ENCODE measurements at places on chromosomes 1 and 21.

- no peak for DNase-seq
These were observed 22.7 kb downstream of the INAVA start for GRCh38 chr1:200917291-200917817.

DNA sequence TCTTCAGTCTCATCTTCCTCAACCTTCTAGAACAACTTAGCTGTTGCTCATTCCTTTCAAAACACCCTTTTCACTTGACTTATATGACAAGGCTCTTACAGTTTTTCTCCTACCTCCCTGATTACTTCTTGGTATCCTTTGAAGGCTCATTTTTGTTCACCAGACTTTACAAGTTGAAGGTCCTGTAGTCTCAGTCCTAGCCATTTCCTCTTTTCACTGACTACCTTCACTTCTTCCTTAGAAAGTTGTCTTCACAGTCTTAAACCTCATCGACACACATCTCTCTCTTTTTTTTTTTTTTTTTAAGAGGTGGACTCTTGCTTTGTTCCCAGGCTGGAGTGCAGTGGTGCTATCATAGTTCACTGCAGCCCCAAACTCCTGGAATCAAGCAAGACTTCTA, 6.6 kb upstream of the TP53BP2 start:
- DNase-seq: no peak

- DNase-seq: no peak
These were observed 67.1 kb downstream of the MAN1C1 start for GRCh38 chr1:25683731-25684130.

GRCh38 chr1:201255479-201256362, 27.6 kb upstream of the PKP1 start:
- no peak for DNase-seq

DNA sequence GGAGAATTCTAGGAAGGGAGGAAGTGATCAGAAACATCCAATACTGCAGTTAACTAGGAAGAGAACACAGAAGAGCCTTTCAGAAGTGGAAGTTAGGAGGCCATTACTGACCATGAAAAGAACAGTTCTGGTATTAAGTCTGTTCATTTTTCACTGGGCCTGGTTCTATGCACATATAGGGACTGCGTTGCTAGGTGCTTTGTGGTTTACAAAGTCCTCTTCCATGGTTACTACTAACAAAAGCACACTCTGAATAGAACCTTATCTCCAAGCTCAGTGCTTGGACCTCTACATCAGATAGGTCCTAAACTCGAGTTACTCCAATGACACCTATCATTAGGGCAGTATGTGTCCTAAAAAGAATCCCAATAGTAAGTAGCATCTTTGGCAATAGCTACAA, 75.4 kb downstream of the RPAP2 start:
- DNase-seq: no peak

GRCh38 chr21:31945546-31945945, 72.7 kb downstream of the HUNK start:
- DNase-seq: peak; percentile 77

DNA sequence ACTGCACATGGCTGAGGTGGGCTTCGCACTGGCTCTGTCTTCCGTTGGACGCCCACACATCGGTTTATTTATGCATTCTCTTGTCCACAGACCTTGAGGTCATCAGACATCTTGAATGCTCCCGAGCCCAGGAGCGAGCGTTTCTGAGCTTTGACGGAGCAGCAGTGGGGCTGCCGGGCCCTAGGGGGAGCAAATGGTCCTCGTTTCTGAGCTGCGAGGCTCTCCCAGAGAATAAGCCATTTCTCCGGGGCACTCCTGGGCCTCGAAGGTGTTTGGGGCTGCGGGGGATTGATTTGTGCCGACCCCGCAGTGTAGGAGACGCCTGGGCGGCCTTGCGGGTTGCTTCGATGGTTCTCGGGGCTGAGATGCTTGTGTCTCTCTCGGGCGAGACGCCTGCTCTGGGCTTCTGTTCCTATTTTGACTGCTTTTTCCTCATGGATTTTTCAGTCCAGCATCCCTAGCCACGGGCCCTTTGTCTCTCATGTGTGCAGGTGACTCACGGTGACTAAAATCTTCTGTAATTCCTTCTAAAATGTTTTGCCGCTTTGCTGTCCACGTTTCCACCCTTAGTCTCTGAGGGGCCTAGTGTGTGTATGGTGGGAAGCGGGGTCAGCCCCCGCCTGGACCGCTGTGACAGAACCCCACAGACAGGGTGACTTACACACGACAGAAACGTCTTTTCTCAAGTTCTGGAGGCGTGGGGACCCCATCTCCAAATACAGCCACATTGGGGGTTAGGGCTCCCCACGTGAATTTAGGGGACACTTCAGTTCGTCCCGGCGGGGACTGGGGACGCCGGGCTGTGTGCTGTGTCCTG, 62.1 kb downstream of the FAAP20 start:
- DNase-seq: peak; percentile 68

DNA sequence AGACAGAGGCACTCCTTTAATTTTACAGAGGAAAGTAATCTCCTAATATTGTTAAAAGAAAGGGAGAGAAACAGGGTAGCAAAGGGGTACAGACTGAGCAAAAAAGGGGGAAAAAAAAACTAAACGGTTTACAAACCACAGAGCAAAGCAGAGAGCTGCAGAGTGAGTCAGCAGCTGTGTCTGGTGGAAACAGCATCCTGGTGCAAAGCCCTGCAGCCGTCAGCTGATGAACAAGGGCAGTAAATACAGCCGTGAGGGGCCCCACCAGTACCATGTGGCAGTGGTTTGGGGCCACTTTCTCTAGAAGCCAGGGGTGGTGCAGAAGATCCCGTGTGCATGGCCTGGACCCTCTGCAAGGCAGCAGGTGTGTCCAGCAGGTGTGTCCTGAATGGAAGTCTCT, 111.3 kb downstream of the ERG start:
- no peak for DNase-seq

GRCh38 chr1:25715888-25716287, 84.1 kb upstream of the SELENON start:
- no peak for DNase-seq

GRCh38 chr1:91513160-91513559, 12.5 kb downstream of the CDC7 start:
- no peak for DNase-seq

- no peak for DNase-seq
These were observed 178.9 kb downstream of the DHRS3 start for GRCh38 chr1:12439073-12439472.

DNA sequence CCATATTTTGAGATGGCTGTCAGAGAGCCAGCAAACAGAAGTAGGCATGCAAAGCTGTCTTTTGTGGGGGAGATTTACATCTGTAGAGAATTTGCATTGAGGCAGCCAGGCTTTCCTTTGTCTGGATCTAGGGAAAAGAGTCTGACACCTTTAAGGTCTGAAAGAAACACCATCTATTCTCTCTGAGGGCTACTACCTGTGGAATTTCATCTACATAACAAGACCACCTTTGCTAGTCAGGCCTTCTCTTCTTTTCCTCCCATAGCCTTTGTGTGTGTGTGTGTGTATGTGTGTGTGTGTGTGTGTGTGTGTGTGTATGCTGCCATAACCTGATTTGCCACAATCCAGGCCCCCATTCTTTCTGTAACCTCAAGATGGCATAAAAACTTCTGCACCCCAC, 28.4 kb upstream of the DMRTB1 start:
- DNase-seq: no peak

DNA sequence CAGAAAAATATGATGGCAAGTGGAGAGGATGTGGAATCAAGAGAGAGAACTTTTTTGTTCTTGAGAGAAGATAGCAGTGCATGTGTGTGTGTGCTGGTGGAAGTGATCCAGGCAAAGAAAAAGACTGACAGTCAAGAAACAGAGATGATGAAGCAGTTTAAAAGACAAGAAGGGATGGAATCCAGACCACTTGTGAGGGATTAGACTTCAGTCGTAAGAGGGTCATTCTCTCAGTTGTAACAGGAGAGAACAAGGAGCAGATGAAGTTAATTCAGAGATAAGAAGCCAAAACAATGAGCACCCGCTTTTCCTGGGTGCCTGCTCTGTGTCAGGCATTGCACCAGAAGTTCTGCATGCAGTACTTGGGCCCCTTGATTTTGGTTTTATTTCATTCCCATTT, 76.6 kb downstream of the RNF220 start:
- DNase-seq: no peak

- no peak for DNase-seq
These were observed 126.4 kb upstream of the C1orf21 start for GRCh38 chr1:184260382-184260781.

GRCh38 chr1:24692351-24692980, 49.4 kb downstream of the SRRM1 start:
- no peak for DNase-seq

DNA sequence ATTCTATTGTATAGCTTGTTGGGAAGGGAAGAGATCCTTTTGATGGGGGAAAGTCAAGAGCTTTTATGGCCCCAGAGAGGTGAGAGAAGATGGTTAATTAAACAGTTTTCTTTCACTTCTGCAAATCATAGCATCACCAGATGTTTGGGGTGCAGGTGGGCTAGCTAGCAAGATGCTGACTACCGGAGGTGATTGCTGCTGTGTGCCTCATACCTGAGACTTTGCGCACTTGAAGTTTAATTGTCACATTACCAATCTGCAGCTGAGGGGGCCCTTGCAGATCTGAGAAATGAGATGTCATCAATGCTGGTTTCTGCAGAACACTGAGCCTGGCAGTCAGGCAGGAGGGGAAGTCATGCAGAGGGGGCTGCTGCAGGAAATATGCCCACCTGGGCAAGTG, 73.9 kb downstream of the SNRPE start:
- DNase-seq: no peak

- peak; percentile 86 for DNase-seq
These were observed 184.6 kb upstream of the JUN start for GRCh38 chr1:58968360-58968952.

GRCh38 chr1:19504796-19505692, 19.7 kb upstream of the CAPZB start:
- no peak for DNase-seq

DNA sequence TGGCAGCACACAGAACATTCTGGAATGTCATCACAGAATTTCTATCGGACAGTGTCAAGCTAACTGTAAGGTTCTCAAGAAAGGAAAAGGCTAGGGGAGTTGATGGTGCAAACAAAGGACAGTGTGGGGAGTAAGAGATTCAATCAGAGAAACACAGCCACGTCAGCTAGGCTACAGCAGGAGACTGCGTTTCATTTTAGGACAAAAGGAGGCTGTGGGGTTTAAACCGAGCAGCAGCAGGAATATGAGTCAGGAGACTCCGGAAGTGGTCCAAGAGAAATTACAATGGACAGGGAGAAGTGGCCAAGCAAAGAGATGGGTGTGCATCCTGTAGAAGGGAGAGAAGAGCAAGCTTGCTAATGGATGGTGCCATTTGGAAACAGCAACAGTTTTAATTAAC, 37.4 kb upstream of the C1orf198 start:
- no peak for DNase-seq

- DNase-seq: no peak
These were observed 49.4 kb downstream of the LAMC2 start for GRCh38 chr1:183235503-183235902.

DNA sequence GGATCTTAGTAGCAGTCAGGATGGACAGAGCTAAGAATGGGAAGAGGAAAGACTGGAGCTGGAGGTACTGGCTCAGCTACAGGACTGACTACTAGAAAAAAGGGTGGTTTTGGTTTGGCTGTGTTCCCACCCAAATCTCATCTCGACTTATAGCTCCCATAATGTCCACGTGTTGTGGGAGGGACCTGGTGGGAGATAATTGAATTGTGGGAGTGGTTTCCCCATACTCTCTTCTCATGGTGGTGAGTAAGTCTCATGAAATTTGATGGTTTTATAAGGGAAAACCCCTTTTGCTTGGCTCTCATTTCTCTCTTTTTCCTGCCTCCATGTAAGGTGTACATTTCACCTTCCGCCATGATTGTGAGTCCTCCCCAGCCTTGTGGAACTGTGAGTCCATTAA, 466.5 kb upstream of the DEPDC1 start:
- no peak for DNase-seq

- peak; percentile 64 for DNase-seq
These were observed 65.0 kb downstream of the LRRC40 start for GRCh38 chr1:70140343-70140742.

DNA sequence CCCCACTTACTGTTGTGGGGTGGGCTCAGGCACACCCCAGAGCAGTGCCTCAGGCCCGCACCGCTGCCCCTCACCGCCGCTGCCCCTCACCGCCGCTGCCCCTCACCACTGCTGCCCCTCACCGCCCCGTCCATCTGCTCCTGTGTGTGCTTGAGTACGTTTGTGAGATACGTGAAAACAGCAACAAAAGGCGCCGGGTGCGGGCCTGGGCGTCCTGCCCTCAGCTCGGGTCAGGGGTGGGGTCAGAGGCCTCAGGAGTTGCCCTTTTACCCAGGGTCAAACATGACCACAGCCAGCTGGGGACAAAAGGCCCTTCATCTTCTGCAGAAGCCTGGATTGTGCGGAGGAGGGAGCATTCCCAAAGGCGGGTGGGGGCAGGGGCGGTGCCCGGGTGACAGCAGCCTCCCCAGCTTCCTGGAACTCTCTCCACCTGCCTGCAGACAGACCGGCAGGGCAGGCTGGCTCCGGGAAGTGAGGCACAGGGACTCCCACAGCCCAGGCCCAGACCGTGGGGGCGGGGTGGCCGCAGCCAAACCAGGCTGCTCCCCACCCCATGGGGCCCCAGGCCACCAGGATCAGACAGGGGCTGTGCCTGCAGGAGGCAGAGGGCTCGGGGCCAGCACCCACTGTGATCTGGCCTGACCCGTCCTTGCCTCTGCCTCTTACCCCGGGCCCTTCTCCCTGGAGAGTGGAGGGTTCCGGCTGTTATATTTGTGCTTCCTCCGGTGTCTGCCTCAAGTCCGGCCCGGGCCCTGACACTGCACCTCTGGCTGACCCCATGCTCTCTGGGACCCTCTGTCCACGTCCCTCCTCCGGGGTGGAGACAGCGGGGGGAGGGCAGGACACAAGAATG, 2.3 kb upstream of the VWA1 start:
- DNase-seq: peak; percentile 78

- DNase-seq: no peak
These were observed 5.5 kb upstream of the PADI1 start for GRCh38 chr1:17199267-17200044.

DNA sequence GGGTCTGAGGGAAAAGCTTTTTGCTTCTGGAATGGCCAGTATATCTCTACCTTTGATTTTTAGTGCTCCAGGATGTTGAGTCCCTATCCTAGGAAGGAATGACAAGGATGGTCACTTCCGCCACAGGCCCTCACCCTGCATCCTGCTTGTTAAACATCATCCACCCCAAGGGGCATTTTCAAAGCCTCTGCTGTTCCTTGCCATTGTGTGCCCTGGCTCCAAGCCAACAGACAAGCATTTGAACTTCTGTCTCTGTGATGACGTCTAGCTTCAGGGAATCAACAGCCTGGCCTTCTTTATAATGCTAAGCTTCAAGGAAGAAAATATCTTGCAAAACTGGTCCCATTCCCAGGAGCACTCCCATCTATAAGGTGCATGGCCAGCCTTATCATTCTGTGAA, 12.3 kb upstream of the JAM2 start:
- peak; percentile 23 for DNase-seq

- DNase-seq: no peak
These were observed 311.5 kb downstream of the PCP4 start for GRCh38 chr21:40178726-40179125.

GRCh38 chr1:44437107-44437716, 32.2 kb downstream of the RNF220 start:
- no peak for DNase-seq
